ENCODE measurements at places on chromosomes 7 and 10. TPM values are rescaled to one million over a fixed set of nuclear protein-coding genes. Genes with fewer than 3 reads are reported as not detected.

DNA sequence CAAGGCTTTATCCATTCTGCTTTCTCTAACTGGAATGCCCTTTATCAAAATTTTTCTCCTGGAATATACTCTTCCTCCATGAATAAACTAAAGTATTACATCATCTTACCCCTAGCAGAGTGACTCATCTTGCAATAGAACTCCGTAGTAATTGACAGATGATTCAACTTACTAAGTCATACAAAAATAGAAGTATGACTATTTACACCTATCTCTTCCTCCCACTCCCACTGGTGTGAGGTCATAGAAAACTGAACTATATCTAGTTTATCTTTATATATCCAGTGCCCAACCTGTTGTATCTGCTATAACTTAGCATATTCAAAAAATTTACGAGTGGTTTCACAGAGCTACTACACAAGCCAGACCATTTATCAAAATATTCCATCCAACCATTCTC lies 26.1 kb downstream of the ABCB1 start:
- DNase-seq, result peak; percentile 89

Gene CLCN1
- not detected for total RNA-seq

Gene SHH
- 10.4 TPM for total RNA-seq

DNA sequence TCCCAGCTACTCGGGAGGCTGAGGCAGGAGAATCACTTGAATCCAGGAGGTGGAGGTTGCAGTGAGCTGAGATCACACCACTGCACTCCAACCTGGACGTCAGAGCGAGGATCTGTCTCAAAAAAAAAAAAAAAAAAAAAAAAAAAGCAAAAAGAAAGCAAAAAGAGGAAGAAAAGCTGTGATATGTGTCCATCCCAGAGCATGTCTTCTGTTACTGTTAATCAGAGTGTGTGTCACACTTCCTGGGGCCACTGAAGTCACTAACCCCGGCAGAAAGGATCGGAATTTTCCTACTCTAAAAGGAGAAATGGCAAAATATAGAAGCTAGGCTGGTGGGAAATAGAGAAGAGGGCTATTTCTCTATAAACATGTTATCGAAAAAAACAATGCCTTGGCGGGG lies 11.9 kb downstream of the PIK3AP1 start:
- no peak for DNase-seq

DNA sequence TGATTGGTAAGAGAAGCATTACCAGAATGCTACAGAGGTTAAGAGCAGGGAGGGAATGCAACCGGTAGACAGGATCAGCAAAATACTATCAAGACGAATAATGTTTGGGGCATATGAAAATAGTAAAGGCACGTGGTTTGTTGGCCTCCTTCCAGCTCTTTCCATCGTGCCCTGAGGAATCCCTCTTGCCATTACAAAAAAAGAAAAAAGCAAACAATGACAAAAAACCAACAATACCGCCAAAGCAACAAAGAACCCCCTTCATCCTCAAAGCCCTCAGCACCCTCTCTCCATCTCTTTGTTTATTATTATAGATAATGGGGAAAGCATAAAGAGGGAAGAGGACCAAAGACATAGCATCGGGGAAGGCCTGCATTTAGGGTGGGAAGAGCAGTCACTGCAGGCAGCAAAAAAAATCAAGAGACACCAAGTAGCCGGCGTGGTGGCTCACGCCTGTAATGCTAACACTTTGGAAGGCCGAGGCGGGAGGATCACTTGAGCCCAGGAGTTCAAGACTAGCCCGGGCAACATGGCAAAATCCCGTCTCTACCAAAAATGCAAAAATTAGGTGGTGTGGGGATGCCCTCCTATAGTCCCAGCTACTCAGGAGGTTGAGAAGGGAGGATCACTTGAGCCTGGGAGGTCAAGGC lies 78.0 kb downstream of the HIP1 start:
- DNase-seq, result no peak

Gene LDB3
- not detected for total RNA-seq

DNA sequence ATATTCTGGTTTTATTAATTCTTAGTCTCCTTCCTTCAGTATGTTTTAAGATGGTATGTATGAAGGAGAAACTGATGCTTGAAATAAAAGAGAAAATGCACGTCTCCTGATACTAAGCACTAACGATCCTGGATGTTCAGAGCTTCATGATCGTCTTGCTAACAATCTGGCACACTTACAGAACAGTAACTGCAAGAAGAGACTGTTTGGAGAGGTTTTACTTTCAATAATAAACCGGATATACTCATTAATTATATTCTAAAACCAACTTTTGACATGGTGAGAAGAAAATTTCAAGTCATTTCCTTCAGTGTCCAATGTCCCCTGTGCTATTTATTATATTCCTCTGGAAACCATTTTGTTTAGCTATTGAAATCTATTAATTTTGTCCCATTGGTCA lies 251.0 kb downstream of the NXPH1 start:
- no peak for DNase-seq

Gene MNX1
- 0.87 TPM for total RNA-seq

- DNase-seq, result no peak
Measured at GRCh38 chr7:102094316-102094650, 192.4 kb upstream of the SH2B2 start.

DNA sequence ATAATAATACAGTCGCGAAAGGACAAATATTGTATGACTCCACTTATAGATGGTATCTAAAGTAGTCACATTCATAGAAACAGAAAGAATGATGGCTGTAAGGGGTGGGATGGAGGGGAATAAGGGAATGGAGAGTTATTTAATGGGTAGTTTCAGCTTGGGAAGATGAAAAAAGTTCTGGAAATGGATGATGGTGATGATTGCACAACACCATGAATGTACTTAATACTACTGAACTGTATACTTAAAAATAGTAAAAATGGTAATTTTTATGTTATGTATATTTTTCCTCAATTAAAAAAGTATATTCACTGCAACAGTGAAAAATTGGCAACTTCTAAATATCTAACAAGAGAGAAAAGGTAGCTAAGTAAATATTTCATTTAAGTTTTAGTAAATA lies 265.8 kb downstream of the EXOC4 start:
- DNase-seq, result no peak

Gene ENO4
- total RNA-seq, result 0.35 TPM

- peak; percentile 5 for DNase-seq
Measured at GRCh38 chr7:48337012-48337621, 165.9 kb downstream of the ABCA13 start.

Gene PAX4
- total RNA-seq, result not detected

DNA sequence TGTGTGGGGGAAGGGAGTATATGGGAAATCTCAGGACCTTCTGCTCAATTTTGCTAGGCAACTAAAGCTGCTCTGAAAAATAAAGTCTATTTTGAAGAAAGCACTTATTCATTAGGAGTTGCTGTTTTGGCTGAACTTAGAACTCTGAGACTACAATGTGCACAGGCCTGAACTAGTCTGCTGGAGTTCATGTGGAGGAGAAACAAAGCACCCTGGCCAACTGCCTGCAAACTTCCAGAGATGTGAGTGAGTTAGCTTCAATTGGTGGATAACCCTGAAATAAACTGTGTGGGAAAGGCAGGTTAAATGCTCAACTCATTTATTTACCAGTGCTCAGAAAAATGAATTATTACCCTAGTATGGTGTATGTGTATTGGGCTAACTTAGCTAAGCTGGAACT lies 17.3 kb upstream of the FAM241B start:
- no peak for DNase-seq

- DNase-seq, result no peak
Measured at GRCh38 chr10:16458166-16458955, 21.6 kb downstream of the PTER start.

Gene FEZF1
- total RNA-seq, result not detected

DNA sequence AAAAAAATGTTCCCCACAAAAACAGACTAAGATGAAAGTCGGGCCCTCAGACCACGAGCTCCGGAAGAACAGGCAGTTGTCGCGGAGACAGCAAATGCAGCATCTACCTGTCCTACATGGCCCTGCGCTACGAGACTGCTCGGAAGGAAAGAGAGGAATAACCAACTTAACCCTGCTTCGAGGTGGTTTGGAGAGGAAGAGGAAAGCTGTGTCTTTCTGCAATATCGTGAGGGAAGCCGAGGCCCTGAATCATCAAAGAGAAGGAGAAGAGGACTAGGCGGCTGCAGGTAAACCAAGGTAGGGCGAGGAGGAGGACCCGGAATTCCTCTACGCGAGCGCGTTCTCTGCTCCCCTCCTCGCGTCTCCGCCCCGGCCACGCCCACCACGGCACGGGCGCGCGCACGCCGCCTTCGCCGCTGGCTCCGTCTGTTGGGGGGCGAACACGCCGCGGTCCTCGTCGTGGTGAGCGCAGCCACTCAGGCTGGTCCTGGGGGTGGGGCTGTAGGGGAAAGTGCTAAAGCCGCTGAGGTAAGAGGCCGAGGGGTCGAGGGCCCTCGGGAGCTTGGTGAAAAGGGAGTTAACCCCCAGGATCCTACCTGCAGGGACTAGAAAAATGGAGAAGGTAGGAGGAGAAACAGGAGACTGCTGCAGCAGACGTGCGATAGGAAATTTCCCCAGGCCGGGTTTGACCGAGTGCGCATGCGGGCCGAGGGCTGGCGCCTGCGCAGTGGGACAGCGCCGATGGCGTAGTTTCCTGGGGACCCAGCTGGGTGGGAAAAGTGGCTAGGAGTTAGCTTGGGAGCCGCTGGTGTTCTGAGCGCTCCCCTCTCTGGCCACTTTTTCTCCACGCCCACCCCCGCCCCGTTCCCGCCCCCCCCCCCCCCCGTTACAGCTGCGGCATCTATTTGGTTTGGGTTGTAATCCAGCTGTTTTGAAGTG lies at the start of the genes ANAPC16 and ASCC1:
TSS of gene ANAPC16 (plus strand) at position 402 of the 939 bp plus-strand sequence. CDS start 7,903 bp downstream, outside the sequence.
TSS of gene ASCC1 (minus strand) at position 666 of the 939 bp plus-strand sequence. CDS start 2,978 bp downstream, outside the sequence.
- DNase-seq, result peak; percentile 83

- DNase-seq, result no peak
Measured at GRCh38 chr7:122258971-122259370, 45.6 kb downstream of the FEZF1 start.

Gene ZPBP
- total RNA-seq, result not detected

DNA sequence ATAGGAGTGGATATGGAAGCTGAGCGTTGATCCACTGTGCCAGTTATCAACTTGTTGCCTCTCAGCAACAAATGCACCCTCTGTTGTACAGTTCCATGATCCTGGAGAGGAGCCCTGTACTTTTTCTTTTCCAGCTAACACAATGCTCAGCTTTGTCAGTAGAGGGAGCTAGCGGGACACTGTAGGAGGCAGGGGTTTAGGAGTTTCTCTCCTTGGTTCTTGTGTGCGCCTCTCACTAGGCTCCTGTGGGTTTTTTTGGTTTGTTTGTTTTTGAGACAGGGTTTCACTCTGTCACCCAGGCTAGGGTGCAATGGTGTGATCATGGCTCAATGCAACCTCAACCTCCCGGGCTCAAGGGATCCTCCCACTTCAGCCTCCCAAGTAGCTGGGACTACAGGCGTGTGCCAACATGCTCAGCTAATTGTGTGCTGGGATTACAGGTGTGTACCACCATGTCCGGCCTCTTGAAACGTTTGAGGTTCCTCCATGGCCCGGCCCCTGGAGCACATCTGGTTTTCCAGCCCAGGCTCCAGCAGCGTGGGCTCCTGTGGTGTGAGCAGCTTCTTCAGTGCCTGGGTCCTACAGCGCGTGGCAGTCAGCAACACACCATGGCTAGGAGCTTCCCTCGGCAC lies 12.0 kb upstream of the MARVELD1 start:
- DNase-seq, result peak; percentile 70

Gene PRSS1
- total RNA-seq, result not detected

GRCh38 chr10:100303724-100304319 lies 17.3 kb upstream of the BLOC1S2 start:
- DNase-seq, result peak; percentile 40

DNA sequence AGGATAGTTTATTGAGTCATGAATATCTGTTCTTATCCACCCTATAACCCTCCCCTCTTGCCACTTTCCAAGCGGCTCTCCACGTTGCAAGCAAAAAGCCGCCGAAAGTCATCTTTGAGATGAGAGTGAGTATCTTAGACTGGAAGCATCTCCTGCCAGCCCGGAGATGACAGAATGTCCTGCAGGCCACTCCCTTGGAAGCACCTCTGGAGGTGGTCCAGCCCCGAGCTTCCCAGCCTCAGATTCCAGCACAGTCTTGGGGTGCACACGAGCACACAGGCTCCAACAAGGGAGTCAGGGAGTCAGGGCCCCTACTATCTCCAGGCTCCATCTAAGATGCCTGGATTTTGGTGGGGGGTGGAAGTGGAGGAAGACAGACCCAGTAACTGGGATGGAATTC lies 5.5 kb upstream of the ELN start:
- DNase-seq, result no peak

GRCh38 chr7:18768256-18768655 lies 272.7 kb downstream of the HDAC9 start:
- DNase-seq, result no peak

DNA sequence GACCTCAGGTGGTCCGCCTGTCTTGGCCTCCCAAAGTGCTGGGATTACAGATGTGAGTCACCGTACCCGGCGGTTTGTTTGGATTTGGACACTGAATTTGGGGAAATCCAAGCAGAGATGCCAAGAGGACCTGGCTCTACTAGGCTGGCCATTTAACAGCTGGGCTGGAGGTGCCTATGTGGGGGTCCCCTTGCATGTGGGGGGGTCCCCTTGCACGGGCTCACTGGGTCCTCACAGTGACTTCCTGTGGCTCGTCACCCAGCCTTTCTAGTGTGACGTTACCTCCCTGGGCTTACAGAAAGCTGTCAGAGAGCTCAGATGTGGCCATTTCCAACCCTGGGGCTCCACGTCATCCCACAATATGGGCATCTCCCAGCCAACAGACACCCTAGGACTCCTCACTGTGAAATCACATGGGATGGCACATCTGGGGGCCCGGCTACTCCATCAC lies 49.3 kb upstream of the GNA12 start:
- DNase-seq, result no peak

DNA sequence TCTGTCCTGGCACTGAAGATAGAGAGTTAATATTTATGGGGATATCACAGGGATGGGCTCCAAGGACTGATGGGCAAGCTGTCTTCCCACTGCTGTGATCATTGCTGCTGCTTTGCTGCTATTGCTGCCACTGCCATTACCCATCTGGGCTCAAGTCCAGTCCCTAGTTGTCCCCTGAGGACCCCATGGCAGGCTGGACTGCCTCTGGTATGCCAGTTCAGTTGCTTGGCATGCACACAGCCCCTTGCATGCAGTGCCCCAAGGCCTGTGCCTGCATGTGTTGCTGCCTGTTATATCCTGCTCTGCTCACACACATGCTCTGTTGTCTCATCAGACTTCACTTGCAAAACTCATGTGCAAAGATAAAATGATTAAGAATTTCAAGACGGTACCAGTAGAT lies 109.5 kb downstream of the ADRA2A start:
- DNase-seq, result no peak

- peak; percentile 72 for DNase-seq
Measured at GRCh38 chr7:111486472-111487142, 75.7 kb downstream of the IMMP2L start.

GRCh38 chr10:76550806-76551205 lies 1086.8 kb downstream of the KCNMA1 start:
- DNase-seq, result peak; percentile 26

- no peak for DNase-seq
Measured at GRCh38 chr7:138837627-138838026, 39.6 kb upstream of the ATP6V0A4 start.

GRCh38 chr7:69692611-69693010 lies 94.3 kb downstream of the AUTS2 start:
- no peak for DNase-seq

Gene SUPV3L1
- 31.9 TPM for total RNA-seq

- DNase-seq, result no peak
Measured at GRCh38 chr7:94044806-94045205, 40.7 kb upstream of the BET1 start.

GRCh38 chr7:90825779-90826178 lies 229.7 kb downstream of the CDK14 start:
- no peak for DNase-seq

Measured in renal cortical epithelial cell (primary cell).